T-helper 2 cell treated with Interferon-gamma antibody and Interleukin-4, amounts not matched to agents 5 μg/mL and 100 μg/mL, for 36 hours (primary cell): ENCODE measurements at places on chromosomes 5 and 9.

DNA sequence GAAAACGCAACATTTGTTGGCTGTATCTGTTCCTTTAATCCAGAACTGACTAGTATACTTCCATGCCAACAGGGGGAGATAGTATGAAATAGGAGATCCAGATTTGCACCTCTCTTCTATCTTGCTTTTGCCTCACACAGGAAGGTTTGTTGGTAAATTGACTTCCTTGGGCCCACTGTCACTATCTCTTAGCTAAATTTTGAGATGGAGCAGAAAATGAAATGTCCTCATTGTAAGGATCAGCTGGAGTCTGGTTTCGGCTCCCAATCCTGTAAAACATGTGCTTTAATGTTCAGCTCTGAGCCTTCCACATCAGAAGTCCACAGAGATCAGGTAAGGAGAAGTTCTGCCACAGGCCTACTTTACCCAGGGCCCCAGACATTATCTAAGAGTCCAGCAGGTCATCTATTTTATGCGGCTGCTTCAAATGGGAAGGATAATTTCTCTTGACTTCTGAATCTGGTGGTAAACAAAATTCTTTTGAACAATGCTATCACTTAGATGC, 176.8 kb downstream of the FER start:
- no peaks in the 10 kb centered on the region for H3K27me3 ChIP-seq
- H3K36me3 ChIP-seq, result no peaks in the 10 kb centered on the region
- H3K27ac ChIP-seq, result no peak overlapping the region
- H3K4me1 ChIP-seq, result no peaks in the 10 kb centered on the region
- H3K4me3 ChIP-seq, result peak overlapping the region; percentile 54
- DNase-seq, result no peak

DNA sequence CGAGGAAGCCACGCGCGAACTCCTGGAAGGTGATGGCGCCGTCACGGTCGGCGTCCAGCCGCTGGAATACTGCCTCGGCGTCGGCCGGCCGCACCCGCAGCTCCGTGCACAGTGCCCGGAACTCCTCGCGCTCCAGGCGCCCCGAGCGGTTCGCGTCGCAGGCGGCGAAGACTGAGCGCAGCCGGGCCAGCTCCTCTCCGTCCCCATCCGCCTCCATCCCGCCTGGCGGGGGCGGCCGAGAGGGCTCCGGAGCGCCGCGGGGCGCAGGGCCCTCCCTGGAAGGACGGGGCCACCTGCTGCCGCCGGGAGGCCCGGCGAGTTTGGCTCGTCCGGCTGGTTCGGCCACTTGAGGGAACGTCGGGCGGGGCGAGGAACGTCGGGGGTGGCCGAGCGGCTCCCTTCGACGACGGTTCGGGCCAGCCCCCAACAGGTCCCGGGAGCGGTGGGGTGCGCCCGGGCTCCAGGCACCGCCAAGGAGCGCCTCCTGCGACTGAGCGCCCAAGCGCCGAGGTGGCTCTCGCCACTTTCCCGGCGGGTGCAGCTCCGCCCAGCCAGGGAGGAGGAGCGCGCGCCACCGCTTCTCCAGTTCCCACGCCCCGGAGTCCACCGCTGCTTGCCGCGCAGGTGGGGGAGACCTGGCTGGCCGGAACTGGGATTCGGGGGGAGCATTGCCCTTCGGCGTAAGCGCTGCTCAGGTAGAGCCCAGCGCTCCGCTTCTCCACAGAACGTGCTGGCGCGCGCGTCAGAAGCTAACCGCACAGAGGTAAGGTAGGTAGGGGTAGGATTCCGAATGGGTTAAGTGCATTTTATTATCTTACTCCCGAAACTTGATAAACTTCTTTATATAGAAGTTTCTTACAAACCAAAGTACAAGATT, at the start of gene RASEF:
RASEF (minus strand) TSS at position 492 of the 877 bp plus-strand sequence; CDS start at position 217, 275 bp downstream.
- no peaks in the 10 kb centered on the region for H3K4me1 ChIP-seq
- H3K27ac ChIP-seq, result no peak within 1 kb of the TSS
- DNase-seq, result no peak
- H3K4me3 ChIP-seq, result no peak within 1 kb of the TSS
- peaks cover 32% of the 10 kb centered on the region for H3K27me3 ChIP-seq
- H3K36me3 ChIP-seq, result no peaks in the 10 kb centered on the region

DNA sequence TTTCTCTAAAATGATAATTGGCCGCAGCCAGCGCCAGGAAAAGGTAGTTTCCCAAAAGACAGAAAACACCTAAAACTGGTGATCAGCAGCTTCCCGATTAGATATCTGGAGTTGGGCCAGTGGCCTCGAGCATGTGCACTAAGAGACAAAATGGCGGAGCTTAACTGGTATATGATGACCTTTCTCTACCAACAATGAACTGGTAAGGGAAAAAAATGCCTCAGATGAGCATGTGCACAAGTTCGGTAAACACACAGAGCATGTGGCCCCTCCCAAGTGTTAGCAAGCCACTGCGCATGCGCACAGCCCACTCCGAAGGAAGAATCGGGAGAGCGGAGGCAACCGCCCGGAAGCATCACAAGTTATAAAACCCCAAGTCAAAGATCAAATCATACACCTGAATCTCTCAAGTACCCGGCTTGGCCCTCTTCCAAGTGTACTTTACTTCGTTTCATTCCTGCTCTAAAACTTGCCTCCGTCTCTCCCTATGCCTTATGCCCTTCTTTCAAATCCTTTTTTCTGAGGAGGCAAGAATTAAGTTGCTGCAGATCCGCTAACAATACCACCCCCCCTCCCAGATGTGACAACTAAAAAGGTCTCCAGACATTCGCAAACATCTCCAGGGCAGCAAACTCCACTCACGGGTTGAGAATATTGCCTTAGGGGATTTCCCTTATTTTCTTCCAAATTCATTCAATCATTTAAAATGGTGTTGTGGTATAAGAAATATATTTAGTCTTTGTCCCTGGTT, 15.0 kb upstream of the PTBP3 start:
- peaks cover 8% of the 10 kb centered on the region for H3K4me1 ChIP-seq
- H3K4me3 ChIP-seq, result peak overlapping the region; percentile 75
- peak overlapping the region; percentile 84 for H3K27ac ChIP-seq
- DNase-seq, result peak; percentile 73
- H3K36me3 ChIP-seq, result no peaks in the 10 kb centered on the region

GRCh38 chr9:116951588-116952435, 264.7 kb downstream of the TRIM32 start:
- DNase-seq, result no peak
- H3K27ac ChIP-seq, result no peak overlapping the region
- no peaks in the 10 kb centered on the region for H3K27me3 ChIP-seq
- no peaks in the 10 kb centered on the region for H3K4me1 ChIP-seq

DNA sequence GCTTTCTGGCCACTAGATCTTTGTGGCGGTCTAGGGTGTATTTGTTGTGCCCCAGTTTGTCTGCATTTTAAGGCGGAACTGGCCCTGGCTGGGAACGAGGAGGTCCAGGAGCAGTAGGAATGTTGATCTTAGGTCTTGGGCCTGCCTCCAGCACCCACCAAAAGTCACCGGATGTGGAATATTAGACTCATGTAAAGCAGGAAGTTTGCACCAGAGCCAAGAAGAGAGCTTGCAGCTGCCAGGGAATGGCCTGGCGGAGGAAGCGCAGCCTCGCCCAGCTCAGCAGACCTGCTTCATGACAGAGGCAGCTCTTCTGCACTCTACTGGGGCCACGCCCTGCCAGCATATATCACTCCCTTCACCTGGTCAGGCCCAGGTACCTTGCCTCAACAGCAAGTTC, 3.3 kb downstream of the GPX3 start:
- H3K27ac ChIP-seq, result no peak overlapping the region
- H3K36me3 ChIP-seq, result peaks cover 18% of the 10 kb centered on the region
- peaks cover 10% of the 10 kb centered on the region for H3K27me3 ChIP-seq
- no peak for DNase-seq
- H3K4me3 ChIP-seq, result no peak overlapping the region

DNA sequence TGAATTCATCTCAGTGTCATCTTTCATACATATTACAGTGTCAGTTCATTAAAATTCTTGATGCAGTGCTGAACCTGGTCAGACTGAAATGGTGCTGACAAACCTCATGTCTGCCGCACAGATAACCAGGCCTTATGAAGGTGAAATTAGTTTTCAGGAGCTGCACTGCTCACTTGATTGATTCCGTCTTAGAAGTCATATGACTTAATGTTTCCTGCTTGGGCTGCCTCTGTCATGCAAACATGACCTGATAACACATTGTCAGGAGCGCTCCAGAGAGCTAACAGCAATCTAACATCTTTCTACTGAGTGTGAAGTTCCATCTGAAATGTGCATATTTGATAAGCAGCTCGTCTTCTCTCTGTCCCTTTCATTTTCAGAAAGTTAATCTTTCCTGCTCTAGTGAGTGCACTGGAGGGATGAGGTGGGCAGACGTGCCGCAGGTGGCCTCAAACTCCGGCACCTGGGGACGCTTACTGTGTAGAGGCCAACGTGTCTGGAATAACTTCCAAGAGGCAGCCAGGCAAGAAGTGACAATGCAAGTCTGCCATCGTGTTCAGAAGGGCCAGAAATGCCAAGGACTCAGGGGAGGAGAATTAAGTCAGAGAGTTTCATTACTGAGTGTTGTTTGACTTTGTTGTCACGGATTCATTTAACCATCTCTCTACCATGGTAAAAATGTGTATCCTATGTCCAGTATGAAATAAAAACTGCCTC, 592.1 kb downstream of the TLE1 start:
- no peak overlapping the region for H3K4me3 ChIP-seq
- no peaks in the 10 kb centered on the region for H3K4me1 ChIP-seq
- no peak overlapping the region for H3K27ac ChIP-seq
- no peak for DNase-seq
